NCI-H1694 treated with DMSO at 0.1 percent for 48 hours (cell line): ENCODE measurements at places on chromosomes 1 and 21.
A peak's percentile ranks its signal among the peaks of the same experiment; 100 is the strongest.

- no peak for DNase-seq
These were observed 1.4 kb downstream of the TENT5B start for GRCh38 chr1:27011058-27011764.

DNA sequence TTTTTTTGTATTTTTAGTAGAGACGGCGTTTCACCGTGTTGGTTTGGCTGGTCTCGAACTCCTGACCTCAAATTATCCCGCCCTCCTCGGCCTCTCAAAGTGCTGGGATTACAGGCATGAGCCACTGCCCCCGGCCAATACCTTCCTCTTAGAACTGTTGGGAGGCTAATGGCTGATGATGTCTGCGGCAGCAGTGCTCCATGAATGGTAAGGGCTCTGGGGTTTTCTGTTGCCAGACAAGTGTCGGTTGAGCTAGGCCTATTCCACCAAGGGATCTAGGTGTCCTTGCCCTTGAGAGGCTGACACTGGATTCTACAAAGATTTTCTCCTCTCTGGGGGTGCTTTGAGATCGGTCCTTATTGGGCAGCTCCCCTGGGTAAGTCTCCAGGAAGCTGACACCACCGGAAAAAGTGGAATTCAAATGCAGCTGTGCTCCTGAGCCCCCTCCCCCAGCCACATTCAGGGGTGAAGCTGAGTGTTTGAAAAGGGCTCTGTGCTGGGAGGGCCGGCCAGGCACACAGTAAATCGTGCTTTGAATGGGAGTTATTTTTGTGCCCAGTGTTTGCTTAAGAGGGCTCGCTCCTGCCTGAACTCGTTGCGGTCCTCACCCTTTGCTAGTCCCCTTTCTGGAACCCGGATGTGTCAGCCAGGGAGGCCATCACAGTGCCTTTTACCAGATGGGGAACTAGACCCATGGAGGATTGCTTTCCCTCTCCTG is 5.2 kb downstream of the SOX13 start:
- DNase-seq: no peak

DNA sequence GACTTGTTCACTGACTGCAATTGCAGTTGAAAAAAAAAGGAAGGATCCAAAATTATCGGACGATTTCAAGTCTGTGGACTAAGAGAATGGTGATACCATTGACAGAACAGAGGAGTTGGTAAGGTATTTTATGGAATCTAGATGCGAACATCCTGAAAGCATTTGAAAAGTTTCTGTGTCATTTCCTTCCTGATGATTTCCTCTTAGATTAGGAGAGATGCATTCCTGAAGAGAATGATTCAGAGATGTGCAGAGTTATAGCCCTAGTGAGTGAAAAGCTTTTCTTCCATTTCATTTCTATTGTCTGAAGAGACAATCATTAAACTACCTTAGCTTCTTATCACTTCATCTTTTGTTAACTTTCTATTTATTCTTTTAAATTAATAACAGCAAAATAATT is 200.0 kb downstream of the KCNK2 start:
- DNase-seq: no peak

DNA sequence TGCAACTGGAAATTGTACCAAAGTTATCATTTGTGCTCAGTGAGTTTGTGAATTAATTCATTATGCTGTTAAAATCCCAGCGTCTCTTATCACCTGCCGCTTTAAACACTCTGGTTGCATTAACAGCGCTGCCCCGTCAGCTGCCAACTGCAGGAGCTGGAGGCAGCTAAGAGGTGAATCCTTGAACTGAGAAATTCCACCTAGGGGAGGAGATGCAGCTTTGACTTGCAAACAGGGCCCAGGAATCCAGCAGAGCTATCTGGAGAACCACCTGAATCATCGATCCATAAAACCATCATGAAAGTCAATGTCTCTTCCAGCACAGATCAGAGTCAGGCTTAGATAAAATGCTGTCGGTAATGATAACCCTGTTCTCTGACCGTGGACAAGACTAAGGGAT is 140.7 kb upstream of the PTBP2 start:
- DNase-seq: no peak

DNA sequence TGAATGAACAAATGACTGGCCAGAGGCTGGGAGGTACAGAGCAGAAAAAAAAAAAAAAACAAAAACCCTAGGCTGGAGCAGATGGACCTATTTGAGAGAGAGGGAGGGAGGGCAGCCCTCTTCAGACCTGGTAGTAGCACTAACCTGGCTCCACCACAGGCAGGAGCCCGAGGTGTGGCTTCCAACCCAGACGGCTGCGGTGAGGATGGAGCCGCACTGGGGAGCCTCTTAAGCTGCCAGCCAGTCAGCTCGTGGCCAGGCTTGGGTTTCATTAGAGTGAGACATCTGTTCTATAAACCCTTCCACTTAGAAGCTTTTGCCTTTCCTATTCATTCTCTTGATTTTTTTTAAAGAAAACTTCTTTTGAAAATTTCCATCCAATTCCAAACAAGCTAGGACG is 16.8 kb downstream of the LGR6 start:
- peak; percentile 80 for DNase-seq

DNA sequence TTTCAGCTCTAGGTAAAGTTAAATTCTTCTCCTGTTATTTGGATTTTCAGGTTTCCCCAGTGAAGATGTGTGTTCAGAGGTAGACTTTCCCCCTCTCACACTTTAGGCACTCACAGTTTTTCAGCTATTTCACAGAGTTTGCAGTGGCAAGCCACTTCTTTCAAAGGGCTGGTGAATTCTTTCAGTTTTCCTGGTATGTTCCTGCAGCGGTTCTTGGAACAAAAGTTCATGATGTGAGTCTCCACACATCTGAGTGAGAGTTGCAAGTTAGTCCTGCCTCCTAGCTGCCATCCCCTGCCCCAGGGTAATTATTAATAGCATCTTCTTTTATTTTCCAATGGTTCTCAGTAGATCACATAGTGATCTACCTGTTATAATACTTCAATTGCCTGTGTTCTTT is 27.3 kb upstream of the CD84 start:
- no peak for DNase-seq
